Right atrium auricular region (tissue), 2 donors: ENCODE measurements at places on chromosomes 16 and 17.

DNA sequence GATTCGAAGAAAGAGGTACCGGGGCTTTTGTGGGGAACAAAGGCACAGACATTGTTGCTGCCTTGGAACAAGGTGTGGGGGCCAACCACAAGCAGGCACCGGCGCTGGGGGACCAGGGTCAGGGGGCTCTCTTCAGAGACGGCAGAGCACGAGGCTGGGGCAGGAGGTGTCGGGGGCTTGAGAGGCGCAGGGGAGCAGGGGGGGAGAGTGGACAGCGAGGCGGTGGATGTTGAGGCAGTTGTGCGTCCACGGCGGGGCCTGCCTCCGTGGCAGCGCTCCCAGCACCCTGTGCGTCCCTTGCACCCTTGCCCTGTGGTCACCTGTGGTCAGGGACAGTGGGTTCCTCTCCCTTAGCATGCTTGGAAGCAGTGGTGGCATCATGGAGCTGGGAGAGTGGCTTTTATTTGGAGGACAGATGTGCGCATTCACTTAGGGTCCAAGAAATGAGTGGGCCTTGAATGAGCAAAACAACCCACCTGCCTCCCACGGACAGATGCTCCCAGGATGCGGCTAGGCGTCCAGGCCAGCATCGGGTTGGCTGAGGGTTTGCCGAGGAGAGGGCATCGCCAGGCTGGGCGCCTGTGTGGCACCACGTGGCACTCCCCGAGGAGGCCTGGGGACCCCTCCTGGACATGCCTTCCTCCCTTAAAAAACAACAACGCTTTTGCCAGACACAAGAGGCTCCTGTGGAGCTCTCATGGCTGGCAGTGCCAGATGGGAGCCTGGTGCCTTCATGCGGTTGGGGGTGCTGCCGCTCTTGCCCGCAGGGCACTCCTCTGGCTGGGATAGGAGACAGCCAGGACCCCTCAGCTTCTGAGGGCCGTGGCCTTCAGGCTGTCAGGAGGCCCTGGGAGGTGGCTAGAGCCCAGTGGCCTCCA lies 113.0 kb downstream of the BANP start:
- peaks cover 13% of the 10 kb centered on the region for H3K36me3 ChIP-seq
- H3K27ac ChIP-seq = peak overlapping the region; percentile 73
- H3K4me3 ChIP-seq = no peak overlapping the region
- DNase-seq = no peak

DNA sequence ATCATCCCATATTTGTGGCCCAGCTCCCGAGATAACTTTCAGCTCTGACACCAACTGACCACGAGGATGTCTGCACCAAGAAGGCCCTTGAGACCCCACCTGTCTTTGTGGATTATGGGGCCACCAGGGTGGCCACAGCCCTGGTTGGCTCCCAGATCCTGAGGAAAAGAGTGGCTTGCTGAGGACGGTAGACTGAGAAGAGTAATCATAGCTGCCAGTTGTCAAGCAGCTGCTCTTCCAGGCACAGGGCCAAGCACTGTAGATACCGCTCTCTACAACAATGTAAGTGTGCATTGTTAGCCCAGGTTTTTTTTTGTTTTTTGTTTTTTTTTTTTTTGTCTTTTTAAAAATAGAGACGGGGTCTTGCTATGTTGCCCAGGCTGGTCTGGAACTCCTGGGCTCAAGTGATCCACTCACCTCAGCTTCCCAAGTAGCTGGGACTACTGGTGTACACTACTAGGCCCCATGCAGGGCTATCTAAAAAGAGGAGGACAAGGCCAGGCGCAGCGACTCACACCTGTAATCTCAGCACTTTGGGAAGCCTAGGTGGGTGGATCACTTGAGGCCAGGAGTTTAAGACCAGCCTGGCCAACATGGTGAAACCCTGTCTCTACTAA lies 9.6 kb downstream of the ZNF205 start:
- no peak overlapping the region for H3K27ac ChIP-seq
- H3K27me3 ChIP-seq = no peaks in the 10 kb centered on the region
- H3K4me3 ChIP-seq = no peak overlapping the region
- no peak for DNase-seq
- H3K4me1 ChIP-seq = no peaks in the 10 kb centered on the region

DNA sequence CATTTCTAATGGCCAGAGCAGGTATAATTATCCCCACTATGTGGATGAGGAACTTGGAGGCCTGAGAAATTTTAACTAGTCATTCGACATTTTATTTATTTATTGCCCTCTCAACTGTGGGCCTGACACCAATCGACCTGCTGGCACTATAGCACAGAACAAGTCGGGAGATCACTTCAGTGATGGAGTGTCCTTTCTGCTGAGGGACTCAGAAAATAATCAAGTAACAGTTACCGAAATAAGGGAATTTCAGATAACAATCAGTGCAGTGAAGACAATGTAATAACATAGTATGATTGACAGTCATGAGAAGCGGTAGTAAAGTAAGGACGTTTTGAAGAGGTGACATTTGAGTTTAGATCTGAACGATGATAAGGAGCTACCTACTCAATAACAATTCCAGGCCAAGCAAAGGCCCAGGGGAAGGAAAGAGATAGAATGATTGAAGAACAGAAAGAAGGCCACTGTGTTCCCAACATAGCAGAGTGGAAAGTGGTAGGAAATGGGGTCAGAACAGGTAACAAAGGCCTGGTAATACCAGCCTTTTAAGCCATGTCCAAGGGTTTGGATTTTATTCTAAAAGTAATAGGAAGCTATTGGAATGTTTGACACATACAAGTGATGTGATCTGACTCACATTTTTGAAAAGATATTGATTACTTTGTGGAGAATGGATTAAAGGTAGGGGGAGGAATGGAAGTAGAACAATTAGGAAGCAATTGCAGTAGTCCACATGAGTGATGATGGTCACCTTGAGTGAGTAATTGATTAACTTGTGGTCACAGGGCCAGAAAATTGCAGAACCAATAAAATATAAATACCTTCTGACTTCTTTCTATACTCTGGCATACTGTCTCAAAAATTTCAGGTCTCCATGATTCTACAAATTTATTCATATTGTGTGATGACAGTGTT lies 1.4 kb downstream of the STXBP4 start:
- peak overlapping the region; percentile 90 for H3K27ac ChIP-seq
- H3K4me3 ChIP-seq = peak overlapping the region; percentile 94
- peaks cover 25% of the 10 kb centered on the region for H3K4me1 ChIP-seq
- no peaks in the 10 kb centered on the region for H3K27me3 ChIP-seq
- peaks cover 2% of the 10 kb centered on the region for H3K36me3 ChIP-seq
- no peak for DNase-seq

DNA sequence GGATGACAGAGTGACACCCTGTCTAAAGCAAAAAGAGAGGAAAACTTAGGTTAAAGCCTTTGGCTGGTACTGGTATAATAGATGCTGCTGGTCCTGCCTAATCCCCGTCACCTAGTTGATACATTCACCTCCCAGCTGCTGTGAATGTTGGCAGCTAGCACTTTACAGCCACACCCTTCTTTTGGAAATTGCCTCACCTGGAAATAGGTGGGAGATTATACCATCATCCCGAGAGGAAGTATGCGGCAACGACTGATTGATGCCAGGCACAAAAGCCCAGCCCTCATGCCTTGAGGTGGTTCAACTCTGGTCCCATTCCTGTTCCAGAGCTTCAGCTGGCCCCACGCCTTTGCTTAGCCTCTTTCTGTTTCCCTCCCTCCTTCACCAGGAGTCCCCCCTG lies 53.2 kb upstream of the SIAH1 start:
- H3K27ac ChIP-seq = no peak overlapping the region
- H3K36me3 ChIP-seq = no peaks in the 10 kb centered on the region
- no peak for DNase-seq

DNA sequence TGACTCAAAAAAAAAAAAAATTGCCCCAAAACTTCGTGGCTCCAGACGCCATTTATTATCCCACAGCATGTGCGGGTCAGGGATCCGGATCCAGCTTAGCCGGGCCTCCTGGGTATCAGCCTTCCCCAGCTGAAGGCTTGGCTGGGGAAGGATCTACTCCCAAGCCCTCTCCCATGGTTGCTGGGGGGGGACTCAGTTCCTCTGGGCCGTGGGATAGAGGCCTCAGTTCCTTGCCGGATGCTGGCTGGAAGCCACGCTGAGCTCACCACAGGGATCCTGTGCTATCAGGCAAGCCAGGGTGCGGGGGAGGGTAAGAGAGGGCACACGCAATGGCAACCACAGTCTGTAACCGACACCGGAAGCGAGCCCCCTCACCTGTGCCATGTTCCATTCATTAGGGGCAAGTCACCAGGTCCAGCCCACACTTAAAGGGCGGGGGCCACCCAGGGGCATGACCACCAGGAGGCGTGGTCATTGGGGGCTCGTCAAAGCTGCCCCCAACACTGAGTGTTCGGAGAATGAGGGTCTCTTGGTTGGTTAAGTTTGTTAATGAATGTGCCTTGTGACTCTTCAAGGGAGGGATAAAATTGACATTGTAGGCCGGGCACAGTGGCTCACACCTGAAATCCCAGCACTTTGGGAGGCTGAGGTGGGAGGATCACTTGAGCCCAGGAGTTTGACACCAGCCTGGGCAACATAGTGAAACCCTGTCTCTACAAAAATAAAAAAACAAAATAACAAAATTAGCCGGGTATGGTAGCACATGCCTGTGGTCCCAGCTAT lies 210.0 kb upstream of the GSE1 start:
- no peak overlapping the region for H3K27ac ChIP-seq
- no peaks in the 10 kb centered on the region for H3K27me3 ChIP-seq
- no peaks in the 10 kb centered on the region for H3K4me1 ChIP-seq
- no peak overlapping the region for H3K4me3 ChIP-seq
- no peaks in the 10 kb centered on the region for H3K36me3 ChIP-seq

- H3K36me3 ChIP-seq = peaks cover 59% of the 10 kb centered on the region
- H3K4me3 ChIP-seq = no peak overlapping the region
- peak; percentile 77 for DNase-seq
- H3K27ac ChIP-seq = peak overlapping the region; percentile 56
- H3K4me1 ChIP-seq = no peaks in the 10 kb centered on the region
These were observed 46.1 kb downstream of the ABCA8 start for GRCh38 chr17:68909066-68909465.

DNA sequence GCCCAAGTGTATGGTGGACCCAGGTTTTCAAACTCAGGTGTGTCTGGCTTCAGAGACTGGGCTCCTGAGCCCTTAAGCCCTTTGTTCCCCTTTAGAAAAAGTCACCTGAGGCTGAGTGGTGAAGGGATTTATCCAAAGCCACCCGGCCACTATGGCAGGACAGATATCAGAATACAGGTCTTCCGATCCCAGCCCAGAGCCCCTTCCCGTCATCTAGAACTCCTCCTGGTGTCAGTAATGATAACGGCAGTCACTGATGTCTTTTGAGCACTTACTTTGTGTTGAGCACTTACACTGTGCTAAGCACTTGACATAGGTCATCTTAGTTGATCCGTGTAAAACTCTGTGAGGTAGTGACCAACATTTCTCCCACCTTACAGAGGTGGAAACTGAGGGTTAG lies 16.6 kb downstream of the NOD2 start:
- H3K4me3 ChIP-seq = no peak overlapping the region
- H3K27me3 ChIP-seq = no peaks in the 10 kb centered on the region
- no peak overlapping the region for H3K27ac ChIP-seq
- DNase-seq = no peak
- H3K4me1 ChIP-seq = no peaks in the 10 kb centered on the region

DNA sequence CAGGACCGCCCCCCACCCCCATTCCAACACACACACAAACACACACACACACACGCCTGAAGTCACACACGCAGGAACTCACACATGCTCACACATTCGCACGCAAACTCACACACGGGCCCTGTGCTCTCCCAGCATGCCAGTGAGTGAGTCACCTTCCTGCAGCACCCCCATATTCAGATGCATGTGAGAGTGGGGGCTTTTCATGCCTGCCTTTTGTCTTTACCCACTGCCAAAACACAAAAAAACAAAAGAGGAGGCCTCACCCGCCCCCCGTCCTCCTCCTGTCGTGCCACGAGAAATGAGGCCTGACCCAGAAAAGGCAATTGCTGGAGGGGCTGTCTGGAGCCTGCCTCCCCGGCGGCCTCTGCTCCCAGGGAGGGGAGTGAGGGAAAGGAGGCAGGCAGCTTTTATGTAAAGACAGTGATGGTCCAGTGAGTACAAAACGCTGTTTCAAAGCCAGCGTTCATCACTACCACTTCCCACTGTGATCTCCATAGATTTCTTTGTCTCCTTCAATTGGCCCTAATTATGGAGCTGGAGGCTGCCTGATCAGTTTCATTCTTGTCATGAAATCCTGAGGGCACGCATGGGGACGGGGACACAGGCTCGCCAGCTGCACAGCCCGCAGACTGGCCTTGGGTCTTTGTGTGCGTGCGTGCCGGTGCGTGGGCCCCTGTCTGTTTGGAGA lies 29.5 kb upstream of the GSE1 start:
- H3K27ac ChIP-seq = no peak overlapping the region
- peaks cover 56% of the 10 kb centered on the region for H3K4me1 ChIP-seq

DNA sequence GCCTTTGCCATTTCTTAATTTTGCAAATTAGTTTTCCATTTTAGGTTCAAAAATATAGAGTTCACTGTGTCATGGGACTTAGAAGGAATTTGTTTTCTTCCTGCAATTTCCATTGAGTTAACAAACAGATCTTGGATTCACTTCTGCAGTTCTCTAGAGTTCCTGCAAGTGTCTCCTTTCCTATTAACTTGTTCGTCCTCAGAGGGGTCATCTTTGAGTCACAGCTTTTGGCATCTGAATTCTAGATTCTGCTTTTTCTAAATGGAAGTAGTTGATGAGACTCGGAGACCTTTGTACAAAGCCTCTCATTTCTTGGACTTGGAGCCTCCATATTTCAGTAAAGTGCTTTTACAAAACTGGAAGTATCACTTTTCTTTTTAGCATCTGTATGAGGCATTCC lies 323.3 kb downstream of the BCAS3 start:
- no peak overlapping the region for H3K27ac ChIP-seq
- H3K4me3 ChIP-seq = no peak overlapping the region
- no peaks in the 10 kb centered on the region for H3K36me3 ChIP-seq
- H3K4me1 ChIP-seq = no peaks in the 10 kb centered on the region
- no peaks in the 10 kb centered on the region for H3K27me3 ChIP-seq

GRCh38 chr17:27403480-27404005 lies 52.7 kb upstream of the KSR1 start:
- peaks cover 6% of the 10 kb centered on the region for H3K4me1 ChIP-seq
- no peaks in the 10 kb centered on the region for H3K27me3 ChIP-seq
- no peaks in the 10 kb centered on the region for H3K36me3 ChIP-seq
- no peak overlapping the region for H3K4me3 ChIP-seq
- no peak overlapping the region for H3K27ac ChIP-seq

DNA sequence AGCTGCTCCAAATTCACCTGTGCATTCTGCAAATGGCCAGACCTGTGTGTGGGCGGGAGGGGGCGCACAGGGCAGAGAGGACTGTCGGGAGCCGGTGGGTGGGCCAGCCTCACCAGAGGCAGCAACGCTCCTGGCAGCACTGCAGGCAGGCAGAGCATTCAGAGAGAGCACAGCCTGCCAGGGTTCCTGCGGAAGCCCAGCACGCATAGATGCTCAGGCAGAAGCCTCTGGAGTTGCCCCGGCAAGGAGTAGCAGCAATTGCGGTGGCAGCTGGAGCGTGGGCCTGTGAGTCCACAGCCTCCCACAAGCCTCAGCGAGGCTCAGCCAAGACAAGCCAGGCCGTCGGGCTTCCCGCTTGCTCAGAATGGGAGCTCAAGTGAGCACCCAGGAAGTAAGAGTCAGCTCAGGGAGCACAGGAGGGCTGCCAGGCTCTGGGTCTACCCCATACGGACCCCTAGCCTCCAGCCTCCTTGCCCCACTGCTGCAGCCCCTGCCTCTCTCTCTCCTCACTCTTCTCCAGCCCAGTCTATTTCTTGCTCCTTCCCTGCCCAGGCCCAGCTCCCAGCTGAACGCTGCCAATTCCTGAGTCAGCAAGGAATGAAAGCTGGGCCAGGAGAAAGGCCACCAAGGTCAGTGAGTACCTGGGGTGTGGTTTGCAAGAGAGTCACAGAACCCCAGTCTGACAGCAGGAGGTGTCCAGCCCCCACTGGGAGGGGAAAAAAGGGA lies 9.6 kb downstream of the EMC6 start:
- no peak overlapping the region for H3K4me3 ChIP-seq
- no peaks in the 10 kb centered on the region for H3K36me3 ChIP-seq
- H3K4me1 ChIP-seq = no peaks in the 10 kb centered on the region
- H3K27me3 ChIP-seq = no peaks in the 10 kb centered on the region
- no peak overlapping the region for H3K27ac ChIP-seq
- DNase-seq = no peak
